Ureter (tissue), 1 donor: ENCODE measurements at places on chromosomes 16 and 17. TPM values are rescaled to one million over a fixed set of nuclear protein-coding genes. Genes with fewer than 3 reads are reported as not detected.
A peak's percentile ranks its signal among the peaks of the same experiment; 100 is the strongest.

Gene TOB1
- total RNA-seq = 195 TPM

Gene KRTAP1-5
- total RNA-seq = not detected

Gene MLLT6
- 209 TPM for total RNA-seq

Gene ALDH3A1
- 1.2 TPM for total RNA-seq

DNA sequence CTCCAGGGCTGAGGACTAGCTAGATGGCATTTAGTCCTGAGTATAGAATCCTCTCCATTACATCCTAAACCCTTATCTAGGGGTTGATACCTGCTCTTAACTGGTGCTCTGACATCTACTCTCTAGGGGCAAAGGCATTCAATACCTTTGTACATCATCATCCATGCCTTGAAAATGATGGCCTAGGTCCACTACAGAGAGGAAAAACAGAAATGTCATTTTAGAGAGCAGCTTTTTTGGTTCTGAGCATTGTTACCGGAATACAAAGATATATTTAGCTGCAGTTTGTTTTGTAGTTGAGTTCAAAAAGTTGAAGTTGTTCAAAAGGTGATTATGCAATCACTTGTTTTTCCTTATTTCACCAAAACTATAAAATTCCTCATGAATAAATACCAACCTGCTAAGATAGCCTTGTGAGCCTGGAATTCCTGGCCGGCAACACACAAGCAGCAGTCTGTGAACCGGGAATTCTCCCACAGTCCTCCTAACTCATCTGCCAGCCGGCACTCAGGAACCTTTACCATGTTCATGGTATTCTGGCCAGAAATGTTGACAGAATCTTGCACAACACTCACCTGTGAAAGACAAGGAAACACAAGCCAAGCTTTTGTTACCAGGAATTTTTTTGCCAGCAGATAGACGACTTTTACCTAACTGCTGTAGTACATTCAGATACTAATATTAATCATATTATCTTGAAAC, 35.4 kb downstream of the NXPH3 start:
- DNase-seq = no peak

DNA sequence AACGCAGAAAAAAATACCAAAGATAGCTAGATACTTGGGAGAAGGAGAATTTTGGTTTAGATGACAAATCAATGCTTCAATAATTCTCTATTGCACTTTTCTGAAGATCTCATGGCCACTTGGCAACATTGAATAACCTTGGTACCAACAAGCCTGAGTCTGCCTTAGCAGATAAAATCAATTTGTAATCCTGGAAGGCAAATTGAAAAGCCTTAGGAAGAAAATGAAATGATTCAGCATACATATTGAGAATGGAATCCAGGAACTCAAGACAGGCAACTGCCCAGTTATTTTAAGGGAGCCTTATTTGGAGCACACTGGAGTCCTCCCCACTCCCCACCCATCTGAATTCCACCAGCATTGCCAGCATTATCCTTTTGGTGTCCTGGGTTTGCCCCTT, 109.3 kb upstream of the SOX9 start:
- DNase-seq = no peak

DNA sequence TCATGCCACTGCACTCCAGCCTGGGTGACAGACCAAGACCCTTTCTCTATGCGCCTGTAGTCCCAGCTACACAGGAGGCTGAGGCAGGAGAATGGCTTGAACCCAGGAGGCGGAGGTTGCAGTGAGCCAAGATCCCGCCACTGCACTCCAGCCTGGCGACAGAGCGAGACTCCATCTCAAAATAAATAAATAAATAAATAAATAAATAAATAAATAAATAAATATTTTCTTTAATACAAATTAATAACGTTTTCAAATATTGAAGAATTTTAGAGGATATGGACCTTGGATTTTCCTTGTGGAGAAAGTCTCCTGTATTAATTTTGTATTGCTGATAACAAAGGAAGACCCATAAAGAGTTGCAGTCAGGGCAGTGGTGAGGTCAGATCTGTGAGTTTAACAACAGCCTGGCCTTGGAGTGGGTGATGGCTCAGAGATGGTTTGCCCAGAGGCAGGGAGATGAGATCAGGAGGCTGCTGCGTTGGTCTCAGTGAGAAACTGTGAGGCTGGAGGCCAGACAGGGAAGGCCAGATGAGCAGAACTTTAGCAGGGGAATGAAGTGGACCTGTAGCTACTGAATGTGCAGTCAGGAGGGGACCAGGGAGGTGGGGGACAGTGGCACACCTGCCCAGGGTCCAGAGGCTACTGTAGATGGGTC, 4.4 kb upstream of the ASGR1 start:
- no peak for DNase-seq

DNA sequence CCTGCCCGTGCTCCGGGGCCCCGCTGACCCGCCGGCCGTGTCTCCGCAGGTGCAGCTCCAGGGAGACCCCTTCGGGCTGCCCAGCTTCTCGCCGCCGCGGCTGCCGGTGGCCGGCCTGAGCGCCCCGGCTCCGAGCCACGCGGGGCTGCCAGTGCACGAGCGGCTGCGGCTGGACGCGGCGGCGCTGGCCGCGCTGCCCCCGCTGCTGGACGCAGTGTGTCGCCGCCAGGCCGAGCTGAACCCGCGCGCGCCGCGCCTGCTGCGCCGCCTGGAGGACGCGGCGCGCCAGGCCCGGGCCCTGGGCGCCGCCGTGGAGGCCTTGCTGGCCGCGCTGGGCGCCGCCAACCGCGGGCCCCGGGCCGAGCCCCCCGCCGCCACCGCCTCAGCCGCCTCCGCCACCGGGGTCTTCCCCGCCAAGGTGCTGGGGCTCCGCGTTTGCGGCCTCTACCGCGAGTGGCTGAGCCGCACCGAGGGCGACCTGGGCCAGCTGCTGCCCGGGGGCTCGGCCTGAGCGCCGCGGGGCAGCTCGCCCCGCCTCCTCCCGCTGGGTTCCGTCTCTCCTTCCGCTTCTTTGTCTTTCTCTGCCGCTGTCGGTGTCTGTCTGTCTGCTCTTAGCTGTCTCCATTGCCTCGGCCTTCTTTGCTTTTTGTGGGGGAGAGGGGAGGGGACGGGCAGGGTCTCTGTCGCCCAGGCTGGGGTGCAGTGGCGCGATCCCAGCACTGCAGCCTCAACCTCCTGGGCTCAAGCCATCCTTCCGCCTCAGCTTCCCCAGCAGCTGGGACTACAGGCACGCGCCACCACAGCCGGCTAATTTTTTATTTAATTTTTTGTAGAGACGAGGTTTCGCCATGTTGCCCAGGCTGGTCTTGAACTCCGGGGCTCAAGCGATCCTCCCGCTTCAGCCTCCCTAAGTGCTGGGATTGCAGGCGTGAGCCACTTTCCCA, 5.9 kb downstream of the CTF1 start:
- DNase-seq = peak; percentile 70

DNA sequence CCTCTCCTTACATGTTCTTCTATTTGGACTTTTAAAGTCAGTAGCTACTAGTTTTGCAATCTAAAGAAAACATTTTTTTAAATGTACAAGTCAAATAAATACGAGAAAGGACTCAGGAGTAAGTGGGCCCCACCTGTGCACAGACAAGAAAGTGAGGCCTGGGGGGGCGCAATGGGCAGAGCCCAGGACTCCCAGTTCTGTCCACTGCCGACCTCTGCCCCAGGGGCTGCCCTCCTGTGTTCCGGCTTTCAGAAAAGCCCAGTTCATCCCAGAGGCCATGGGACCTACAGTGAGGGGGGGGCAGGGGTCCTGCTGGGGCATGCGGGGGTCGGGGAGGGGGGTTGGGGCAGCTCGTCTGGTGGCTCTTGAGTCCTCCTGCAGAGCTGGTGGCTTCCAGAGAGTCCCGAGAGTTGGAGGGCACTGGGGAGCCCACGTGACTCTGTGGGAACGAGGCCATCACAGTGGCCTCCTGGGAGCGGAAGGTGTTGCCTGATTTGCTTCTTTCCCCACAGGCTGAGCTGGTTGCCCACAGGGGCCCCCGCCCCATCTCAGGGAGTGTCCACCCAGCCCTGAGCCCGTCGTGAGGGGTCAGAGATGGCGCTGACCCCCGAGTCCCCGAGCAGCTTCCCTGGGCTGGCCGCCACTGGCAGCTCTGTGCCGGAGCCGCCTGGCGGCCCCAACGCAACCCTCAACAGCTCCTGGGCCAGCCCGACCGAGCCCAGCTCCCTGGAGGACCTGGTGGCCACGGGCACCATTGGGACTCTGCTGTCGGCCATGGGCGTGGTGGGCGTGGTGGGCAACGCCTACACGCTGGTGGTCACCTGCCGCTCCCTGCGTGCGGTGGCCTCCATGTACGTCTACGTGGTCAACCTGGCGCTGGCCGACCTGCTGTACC, 2.4 kb downstream of the UTS2R start:
- DNase-seq = no peak

- no peak for DNase-seq
Observed at GRCh38 chr16:74573622-74574021, 33.3 kb downstream of the GLG1 start.

- no peak for DNase-seq
Observed at GRCh38 chr17:20189302-20189701, 180.1 kb downstream of the SPECC1 start.

DNA sequence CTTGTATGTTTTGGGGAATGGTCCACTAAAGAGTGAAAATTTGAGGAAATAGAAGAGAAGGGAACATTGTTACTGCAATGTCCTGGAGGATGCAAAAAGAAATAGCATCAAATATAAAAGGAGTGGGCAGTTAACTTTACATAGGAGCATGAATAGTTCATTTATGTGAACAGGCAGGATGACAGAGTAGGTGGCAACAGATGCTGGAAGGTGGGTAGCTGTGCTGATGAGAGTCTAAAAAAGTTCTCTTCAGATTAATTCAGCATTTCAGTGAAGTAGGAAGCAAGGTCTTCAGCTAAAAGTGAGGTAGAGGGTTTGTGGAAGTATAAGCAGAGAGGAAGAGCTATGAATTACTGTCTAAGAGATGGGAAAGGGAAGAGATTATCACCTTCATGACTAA, 276.5 kb downstream of the KIF2B start:
- DNase-seq = no peak

GRCh38 chr17:74816905-74817620, 40.9 kb upstream of the NAT9 start:
- DNase-seq = no peak

DNA sequence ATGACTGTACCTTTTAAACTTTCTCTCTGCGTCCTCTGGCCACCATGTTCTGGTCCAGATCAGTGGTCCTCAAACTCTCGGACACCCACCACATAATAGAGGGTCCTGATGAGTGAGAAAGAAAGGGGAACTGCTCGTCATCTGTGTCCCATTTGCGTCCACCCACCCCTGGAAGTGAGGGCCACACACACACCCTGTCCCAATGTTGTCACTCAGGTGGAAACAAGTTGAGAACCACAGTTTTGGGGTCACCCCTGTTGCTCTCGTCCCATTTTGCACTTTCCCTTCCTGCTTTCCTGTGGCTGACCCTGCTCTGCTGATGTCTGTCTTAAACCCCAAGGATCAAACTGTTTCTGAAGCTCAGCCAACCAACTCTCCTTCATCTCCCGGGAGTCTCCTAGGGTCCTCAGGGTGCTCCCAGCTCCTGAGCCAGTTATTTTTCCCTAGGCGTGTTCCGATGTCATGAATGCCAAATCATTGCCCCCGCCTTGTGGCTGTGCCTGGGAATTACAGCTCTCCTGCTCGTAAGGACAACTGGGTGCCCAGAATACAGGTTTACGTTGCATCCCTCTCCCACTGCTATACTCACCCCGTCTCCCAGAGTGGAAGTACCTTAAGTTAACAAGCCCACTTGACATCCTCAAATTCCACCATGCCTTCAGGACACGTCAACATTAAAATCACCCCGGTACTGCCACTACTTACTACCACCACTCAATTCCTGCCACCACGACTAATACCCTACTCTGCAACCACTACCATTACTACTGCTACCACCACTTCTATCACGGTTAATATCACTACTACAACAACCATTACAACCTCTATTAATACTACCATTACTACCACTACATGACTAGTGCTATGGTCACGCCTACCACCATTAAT, 26.0 kb upstream of the HNF1B start:
- DNase-seq = peak; percentile 48

GRCh38 chr16:57025941-57026777, 36.8 kb downstream of the NLRC5 start:
- DNase-seq = no peak

- DNase-seq = no peak
Observed at GRCh38 chr17:29949696-29950095, 8.3 kb downstream of the EFCAB5 start.

GRCh38 chr16:50430076-50430475, 61.3 kb upstream of the BRD7 start:
- DNase-seq = no peak

- peak; percentile 93 for DNase-seq
Observed at GRCh38 chr17:79919164-79919585, 79.9 kb upstream of the CBX4 start.

DNA sequence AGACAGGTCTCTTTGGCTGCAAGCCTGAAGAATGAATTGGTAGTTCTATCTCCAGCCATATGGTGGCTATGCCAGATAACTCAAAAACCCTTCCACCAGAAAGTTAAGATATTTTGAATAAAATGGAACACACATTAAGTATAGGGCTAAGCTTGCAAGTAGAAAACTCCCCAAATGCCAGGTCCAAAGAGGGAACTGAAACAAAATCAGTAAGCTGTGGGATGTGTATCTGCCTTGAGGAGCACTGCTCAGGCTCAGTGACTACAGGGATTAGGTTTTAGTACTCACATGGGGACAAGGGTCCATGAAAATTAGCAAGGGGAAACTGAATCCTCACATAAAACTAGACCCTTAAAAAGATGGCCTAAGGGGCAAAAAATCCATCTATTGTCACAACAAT, 115.7 kb upstream of the PMFBP1 start:
- DNase-seq = no peak

GRCh38 chr16:51376080-51376479, 225.0 kb upstream of the SALL1 start:
- DNase-seq = no peak

- no peak for DNase-seq
Observed at GRCh38 chr16:68798398-68798797, 44.9 kb upstream of the TANGO6 start.

GRCh38 chr17:11023639-11024479, 186.0 kb upstream of the PIRT start:
- no peak for DNase-seq

DNA sequence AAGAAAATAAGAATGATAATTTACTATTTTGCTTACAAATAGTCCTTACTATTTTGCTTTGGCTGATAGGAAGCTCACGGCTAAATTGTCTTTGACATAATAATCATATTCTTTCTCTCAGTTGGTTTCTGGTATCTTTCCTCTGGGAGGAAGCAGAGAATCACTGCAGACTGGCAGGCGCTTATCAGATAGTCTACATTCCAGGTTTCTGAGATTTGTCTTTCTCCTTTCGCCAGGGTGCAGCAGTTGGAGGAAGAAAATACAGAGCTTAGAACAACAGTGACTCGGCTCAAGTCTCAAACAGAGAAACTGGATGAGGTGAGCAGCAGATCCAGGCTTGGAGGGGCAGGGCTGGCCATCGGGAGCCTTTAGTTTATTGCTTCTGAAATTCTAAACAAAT, 136.1 kb downstream of the RAB11FIP4 start:
- no peak for DNase-seq

DNA sequence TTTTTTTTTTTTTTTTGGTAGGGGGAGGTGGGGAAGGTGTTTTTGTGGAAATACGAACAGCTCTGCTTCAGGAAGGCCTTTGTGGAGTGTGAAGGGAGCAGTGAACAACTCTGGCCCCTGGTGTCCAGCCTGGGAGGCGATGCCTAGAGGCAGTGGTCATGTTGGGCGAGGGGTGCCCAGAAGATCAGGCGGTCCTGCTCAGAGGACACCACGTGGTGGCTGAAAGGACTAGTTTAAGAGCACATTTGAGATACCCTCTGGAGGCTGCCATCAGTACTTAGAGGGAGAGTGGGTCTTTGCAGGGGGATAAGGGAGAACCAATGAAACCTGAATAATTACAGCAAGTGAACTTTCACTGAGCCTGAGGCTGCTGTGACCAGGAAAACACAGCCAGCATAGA, 40.1 kb upstream of the RHOT1 start:
- DNase-seq = no peak

GRCh38 chr16:67844497-67844896, 2.2 kb upstream of the NUTF2 start:
- no peak for DNase-seq
